H1 (cell line): ENCODE measurements at places on chromosomes 2 and 18. TPM values are rescaled to one million over a fixed set of nuclear protein-coding genes. Genes with fewer than 3 reads are reported as not detected.

DNA sequence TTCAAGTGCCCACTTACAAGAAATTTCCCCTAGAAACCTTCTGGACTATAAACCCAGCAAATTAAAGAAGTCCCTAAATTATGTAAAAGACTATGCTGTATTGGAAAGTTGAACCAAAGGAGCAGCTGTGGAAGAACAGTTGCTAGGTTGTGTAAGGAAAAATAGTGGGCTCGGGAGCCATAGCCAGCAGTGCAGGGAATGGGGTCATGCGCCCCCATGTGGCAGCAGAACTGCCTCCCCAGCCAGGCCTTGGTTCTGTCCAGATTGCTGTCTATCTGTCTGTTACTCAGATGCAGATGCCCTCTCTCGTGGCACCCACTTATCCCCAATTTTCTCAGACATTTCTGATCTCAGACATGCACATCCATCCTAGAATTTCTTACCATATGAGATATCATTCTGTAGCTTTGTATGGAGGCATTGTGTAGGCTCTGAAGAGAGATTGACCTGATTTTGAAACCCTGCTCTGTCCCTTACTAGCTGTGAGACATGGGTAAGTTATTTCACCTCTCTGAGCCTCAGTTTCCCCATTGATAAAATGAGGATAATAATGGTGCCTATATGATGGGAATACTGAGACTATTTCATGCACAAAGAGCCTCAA lies 258.3 kb downstream of the SS18 start:
- H3K27ac ChIP-seq, result no peak overlapping the region
- H3K4me1 ChIP-seq, result no peaks in the 10 kb centered on the region
- no peaks in the 10 kb centered on the region for H3K27me3 ChIP-seq
- no peak overlapping the region for H3K4me3 ChIP-seq
- DNase-seq, result peak; percentile 83
- no peaks in the 10 kb centered on the region for H3K36me3 ChIP-seq

DNA sequence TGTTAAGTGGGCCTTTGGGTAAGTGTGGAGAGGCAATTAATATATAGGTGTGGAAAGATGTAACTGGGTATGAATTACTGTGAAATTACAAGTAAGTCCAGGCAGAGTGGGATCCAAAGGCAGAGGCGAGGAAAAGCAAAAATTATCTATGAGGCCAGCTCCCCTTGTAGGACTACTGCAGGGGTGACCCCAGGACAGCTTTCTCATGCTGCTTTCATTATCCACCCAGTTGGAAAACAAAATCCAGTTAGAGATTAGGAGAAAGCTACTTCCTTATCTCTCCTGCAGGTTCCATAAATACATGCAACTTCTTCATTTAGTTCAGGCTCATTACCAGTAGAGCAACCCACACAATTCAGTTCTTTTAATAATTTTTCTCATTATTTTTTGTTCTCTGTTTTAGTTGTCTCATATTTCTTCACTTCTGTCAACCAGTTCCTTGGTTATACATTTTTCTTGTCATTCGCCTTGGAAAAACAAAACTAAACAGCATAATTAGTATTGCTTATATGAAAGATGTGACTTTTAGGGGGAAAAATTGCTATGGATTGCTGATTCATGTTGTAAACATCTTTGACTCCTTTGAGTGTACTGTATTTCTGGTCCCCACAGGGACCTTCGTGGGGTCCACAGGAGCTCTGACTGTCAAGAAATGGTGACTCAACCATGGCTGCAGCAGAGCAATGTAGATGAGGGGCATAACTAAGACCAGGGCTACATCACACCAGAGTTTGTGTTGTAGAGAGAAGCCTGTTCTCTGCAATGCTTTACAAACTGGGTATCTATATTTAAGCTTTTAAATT lies 110.4 kb upstream of the PARD3B start:
- H3K27me3 ChIP-seq, result no peaks in the 10 kb centered on the region
- H3K27ac ChIP-seq, result no peak overlapping the region
- no peaks in the 10 kb centered on the region for H3K36me3 ChIP-seq

DNA sequence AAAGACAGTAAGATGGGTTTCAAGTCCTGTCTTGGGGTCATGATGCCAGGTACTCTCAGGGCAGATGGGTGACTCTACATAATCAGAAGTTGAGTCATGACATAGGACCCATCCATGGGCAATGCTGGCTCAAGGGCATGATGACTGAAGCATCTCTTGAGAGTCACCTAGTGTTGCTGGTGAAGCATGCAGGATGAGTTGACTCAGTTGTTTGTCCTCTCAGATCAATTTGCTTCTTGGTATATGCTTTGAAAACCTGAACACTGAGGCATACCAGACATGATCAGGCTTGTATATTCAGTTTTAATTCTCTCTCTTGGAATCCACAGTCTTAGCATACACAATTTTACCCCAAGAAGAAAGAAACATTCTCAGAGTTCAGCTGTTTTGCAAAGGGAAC lies 658.9 kb upstream of the NXPH2 start:
- H3K36me3 ChIP-seq, result no peaks in the 10 kb centered on the region
- no peak overlapping the region for H3K4me3 ChIP-seq
- no peaks in the 10 kb centered on the region for H3K4me1 ChIP-seq
- H3K27me3 ChIP-seq, result no peaks in the 10 kb centered on the region
- DNase-seq, result no peak

GRCh38 chr2:174074831-174075230 lies 109.7 kb upstream of the SP3 start:
- peaks cover 4% of the 10 kb centered on the region for H3K36me3 ChIP-seq
- no peak overlapping the region for H3K4me3 ChIP-seq
- no peaks in the 10 kb centered on the region for H3K27me3 ChIP-seq
- no peak for DNase-seq
- H3K4me1 ChIP-seq, result no peaks in the 10 kb centered on the region; the same call in 1 of the 2 replicates
- H3K27ac ChIP-seq, result no peak overlapping the region

DNA sequence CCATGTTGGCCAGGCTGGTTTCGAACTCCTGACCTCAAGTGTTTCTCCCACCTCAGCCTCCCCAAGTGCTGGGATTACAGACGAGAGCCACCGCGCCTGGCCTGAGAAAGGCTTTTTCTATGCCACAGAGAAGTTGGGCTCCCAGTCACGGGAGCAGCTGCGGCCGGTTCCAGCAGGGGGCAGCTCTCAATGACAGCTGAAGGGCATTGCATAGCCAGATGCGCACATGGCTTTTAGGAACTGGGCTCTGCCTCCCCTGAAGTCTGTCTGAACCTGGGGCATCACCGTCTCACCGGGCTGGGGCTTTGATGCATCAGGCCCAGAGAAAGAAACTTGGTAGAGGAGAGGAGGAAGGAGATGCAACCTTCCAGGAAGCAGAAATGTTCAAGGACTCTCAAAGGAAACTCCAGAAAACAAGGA lies 84.2 kb upstream of the LAPTM4A start:
- no peak overlapping the region for H3K27ac ChIP-seq
- peaks cover 7% of the 10 kb centered on the region; the same call in 1 of the 2 replicates for H3K27me3 ChIP-seq
- peaks cover 9% of the 10 kb centered on the region for H3K4me1 ChIP-seq
- DNase-seq, result peak; percentile 63

DNA sequence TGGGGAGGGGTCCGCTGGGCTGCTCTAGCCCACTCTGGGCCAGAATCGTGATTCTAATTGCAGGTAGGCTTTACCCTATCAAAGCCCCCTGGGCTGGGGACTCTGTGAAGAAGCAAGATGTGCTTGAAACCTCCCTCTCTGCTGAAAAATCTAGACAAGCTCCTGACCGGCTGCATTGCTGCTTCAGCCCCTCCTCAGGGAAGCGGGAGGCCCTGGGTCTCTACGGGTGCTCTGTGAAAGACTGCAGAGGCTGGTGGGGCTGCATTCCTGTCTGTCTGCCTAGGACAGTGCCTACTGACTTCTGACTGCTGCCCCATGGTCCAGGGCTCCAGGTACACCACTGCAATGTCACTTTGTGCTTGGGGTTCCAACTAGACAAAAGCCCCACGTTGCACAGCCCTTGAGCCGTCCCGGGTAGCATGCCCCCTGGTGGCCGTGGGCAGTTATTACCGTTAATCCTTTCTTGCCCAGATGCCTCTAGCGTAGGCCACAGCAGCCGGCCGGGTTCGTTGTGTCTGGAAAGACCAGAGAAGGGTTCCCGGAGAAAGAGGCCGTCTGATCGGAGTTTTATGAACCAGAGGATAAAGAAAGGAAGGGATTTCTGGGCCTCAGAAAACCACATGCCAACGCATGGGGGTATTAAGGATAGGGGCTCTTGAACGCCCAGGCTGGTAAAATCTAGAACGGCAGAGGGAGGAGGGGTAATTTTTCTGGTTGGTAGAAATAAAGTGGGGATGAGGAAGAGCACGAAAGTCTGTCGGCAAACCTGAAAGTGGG lies 15.9 kb upstream of the C1QL2 start:
- H3K36me3 ChIP-seq, result no peaks in the 10 kb centered on the region
- no peak overlapping the region for H3K27ac ChIP-seq
- no peak for DNase-seq
- no peaks in the 10 kb centered on the region for H3K27me3 ChIP-seq

DNA sequence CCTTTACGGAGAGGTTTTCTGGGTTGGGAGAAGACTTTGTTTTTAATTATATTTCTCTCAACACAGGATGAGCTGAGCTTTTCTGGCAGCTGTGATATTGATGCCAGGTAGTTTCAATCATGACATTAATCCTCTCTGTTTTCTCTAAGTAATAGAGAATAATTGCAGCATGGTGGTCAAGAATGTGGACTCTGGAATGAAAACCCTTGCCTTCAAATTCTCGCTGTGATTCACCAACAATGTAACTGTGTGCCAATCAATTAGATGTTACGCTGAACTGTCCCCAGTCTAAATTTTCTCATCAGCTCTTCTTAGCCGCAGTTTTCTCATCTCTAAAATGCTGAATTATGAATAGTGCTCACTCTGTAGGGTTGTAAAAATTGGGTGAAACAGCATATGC lies 31.6 kb upstream of the PPM1B start:
- no peak for DNase-seq
- no peak overlapping the region for H3K4me3 ChIP-seq
- no peaks in the 10 kb centered on the region for H3K36me3 ChIP-seq
- H3K27me3 ChIP-seq, result no peaks in the 10 kb centered on the region
- peaks cover 22% of the 10 kb centered on the region for H3K4me1 ChIP-seq
- H3K27ac ChIP-seq, result peak overlapping the region; percentile 74; the same call in 1 of the 2 replicates

- no peaks in the 10 kb centered on the region for H3K36me3 ChIP-seq
- no peaks in the 10 kb centered on the region for H3K27me3 ChIP-seq
- H3K27ac ChIP-seq, result no peak overlapping the region
- no peaks in the 10 kb centered on the region for H3K4me1 ChIP-seq
- no peak overlapping the region for H3K4me3 ChIP-seq
- DNase-seq, result no peak
Measured at GRCh38 chr18:49704334-49704733, 109.0 kb downstream of the ACAA2 start.

DNA sequence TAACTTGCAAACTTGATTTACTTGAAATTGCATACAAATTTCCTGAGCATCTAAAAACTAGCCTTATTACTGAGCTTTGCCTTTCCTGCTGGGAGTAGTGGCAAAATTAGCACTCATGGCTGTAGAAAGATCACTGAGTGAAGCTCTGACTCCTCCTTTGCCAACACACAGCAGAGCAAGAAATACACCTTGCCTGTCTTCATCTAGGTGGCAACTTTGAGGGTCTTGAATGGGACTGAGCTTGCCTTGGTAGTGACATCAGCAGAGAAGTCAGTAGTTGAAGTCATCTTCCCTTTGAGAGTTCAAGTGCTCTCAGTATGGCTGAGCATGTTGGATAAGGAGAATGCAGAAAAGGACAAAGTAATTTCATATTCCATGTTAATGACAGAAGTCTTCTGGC lies 5.9 kb downstream of the RRM2 start:
- peaks cover 29% of the 10 kb centered on the region for H3K36me3 ChIP-seq
- no peak for DNase-seq
- H3K27me3 ChIP-seq, result no peaks in the 10 kb centered on the region

DNA sequence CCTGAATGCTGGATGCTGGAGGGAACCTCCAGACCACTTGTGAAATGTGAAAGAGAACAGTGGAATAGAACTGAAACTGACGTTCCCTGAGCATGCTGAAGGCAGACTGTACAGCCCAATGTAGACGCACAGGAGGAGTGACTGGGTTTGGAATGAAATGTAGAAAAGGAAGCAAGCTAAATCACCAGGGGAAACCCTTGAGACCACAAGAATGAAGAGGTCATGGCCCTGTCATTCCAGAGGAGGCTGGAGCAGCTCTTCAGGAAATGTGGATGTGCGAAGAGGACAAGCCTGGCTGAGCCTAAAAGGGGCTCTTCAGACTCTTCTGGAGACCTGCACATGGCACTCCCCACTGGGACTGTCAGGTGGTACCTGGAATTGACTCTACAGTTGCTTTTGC lies 118.5 kb upstream of the ALPP start:
- no peaks in the 10 kb centered on the region for H3K36me3 ChIP-seq
- H3K4me1 ChIP-seq, result no peaks in the 10 kb centered on the region
- DNase-seq, result no peak
- H3K27ac ChIP-seq, result no peak overlapping the region
- no peak overlapping the region for H3K4me3 ChIP-seq

DNA sequence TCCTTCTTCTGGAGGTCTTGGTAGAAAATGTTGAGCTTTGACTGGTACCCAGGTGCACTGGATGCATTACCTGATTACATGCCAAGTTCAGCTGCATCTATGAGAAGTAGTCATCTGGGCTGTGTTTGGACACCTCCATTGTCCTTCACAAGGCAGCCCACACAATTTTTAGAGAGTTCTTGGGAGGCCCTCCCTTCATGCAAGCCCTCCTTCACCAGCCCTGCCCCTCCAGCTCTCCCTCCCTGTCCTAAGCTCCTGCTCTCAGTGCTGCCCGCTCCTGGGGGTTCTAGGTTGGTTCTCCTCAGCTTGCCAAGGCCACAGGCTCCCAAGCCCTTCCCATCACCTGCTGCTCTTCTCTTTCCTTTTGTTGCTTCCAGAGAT lies 148.7 kb downstream of the DYSF start:
- DNase-seq, result no peak
- H3K27me3 ChIP-seq, result no peaks in the 10 kb centered on the region
- H3K27ac ChIP-seq, result no peak overlapping the region
- no peak overlapping the region for H3K4me3 ChIP-seq
- H3K36me3 ChIP-seq, result no peaks in the 10 kb centered on the region

GRCh38 chr2:171515672-171516298 lies 6.5 kb upstream of the CYBRD1 start:
- no peak overlapping the region for H3K4me3 ChIP-seq
- no peak overlapping the region for H3K27ac ChIP-seq
- no peaks in the 10 kb centered on the region for H3K27me3 ChIP-seq

DNA sequence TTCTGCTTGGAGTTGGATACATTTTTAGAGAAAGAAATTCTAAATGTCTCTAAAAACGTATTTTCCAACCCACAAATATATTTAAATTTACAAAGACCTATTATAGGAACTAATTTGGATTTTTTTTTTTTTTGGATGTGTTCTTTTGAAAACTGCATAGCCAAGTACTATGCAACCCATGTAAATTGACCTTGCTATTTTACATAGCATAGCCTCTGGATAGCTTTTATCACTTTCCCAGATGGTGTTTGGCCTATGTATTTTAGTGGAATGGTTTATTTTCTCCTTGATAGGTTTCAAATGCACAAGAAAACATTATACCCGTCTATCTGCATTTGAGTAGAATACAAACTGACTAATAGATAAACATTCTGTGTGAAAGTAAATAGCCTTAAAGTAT lies 130.0 kb downstream of the FIGN start:
- no peaks in the 10 kb centered on the region for H3K27me3 ChIP-seq
- peaks cover 11% of the 10 kb centered on the region for H3K36me3 ChIP-seq
- H3K27ac ChIP-seq, result no peak overlapping the region
- H3K4me1 ChIP-seq, result no peaks in the 10 kb centered on the region
- no peak for DNase-seq

The DES gene
- total RNA-seq, result 1.5 and 1.8 TPM in 2 replicates

The GKN2 gene
- not detected in 2 replicates for total RNA-seq

The SERPINB10 gene
- total RNA-seq, result not detected in 2 replicates

The SULT1C2 gene
- 1.9 and 2.2 TPM in 2 replicates for total RNA-seq

The MC5R gene
- 0.31 and 0.37 TPM in 2 replicates for total RNA-seq

The MBD5 gene
- 29.4 and 29.6 TPM in 2 replicates for total RNA-seq

The GRB14 gene
- 11.6 and 13.5 TPM in 2 replicates for total RNA-seq

The TRAF3IP1 gene
- 15.9 and 17.5 TPM in 2 replicates for total RNA-seq

The DPYSL5 gene
- total RNA-seq, result 16.3 and 16.4 TPM in 2 replicates

The ANKRD30B gene
- total RNA-seq, result 0.11 TPM in 1 of 2 replicates, not detected in the other
